ENCODE measurements at places on chromosomes 4 and X. TPM values are rescaled to one million over a fixed set of nuclear protein-coding genes. Genes with fewer than 3 reads are reported as not detected.
A peak's percentile ranks its signal among the peaks of the same experiment; 100 is the strongest.

DNA sequence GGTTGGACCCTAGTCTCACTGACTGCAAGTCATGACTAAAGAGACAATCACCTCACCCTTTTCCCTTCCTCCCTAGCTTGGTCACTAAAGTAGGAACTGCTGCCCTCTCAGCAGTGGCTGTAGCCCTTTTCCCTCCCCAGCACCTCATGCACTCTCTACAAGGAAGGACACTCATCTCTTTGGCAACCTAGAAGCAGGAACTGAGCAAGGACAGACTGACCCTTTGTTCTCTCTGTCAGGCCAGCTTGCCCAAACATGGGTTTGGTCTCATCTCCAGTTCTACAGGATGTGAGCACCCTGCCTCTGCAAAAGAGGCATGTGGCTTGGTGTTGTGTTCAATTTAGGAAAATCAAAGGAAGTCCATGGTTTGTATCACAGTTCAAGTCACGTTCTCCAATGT lies 15.8 kb downstream of the LEF1 start:
- no peak for DNase-seq

DNA sequence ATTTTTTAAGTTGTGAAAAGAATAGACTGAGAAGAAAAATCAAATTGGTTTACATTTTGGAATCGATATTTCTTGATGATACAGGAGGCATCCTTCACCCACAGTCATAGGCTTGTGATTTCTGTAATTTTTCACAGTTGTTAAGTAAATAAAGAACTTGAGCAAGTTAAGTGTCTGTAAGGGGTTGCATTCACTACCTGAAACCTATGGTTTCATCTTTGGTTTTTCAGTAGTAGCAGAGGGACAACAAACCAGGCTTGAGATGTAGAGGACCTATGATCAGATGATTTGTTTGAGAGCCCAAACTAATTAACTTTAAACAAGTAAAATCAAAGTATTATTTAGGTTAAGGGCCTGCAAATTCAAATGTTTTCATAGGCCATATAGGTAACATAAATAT lies 175.6 kb downstream of the KLHL4 start:
- DNase-seq, result no peak

GRCh38 chr4:1309261-1310010 lies 19.7 kb downstream of the MAEA start:
- DNase-seq, result peak; percentile 73

DNA sequence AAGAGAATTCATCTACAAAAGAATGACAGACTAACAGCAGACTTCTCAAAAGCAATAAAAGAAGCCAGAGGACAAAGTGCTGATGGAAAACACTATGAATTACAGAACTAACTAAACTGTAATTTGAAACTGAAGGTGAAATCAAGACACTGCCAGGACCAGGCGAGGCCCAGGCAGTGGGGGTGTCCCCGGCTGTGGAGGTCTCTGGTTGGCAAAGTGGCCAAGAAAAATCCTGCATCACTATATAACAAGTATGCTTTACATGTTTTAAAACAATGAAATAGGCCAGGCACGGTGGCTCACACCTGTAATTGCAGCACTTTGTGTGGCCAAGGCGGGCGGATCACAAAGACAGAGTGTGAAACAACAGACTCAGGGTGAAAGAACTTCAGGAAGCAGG lies 32.9 kb downstream of the CHM start:
- DNase-seq, result no peak

GRCh38 chr4:113878668-113879067 lies 100.8 kb downstream of the ARSJ start:
- peak; percentile 17 for DNase-seq

DNA sequence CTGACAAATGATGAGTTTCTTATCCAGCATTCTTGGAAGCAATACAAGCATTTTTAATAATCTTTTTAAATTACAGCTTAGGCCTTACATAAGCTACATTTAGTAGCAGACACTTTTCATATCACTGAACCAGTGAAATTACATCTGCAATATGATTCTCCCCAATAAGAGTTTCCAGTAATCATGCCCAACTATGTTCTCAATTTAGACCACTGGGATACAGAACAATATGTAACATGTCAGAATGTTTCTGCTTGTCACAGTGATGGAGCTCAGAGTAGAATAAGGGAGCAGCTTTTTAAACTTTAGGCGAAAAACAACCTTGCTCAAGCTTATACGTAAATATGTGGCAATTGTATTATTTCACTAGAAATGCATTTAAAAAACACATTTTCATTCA lies 1132.2 kb downstream of the FAT4 start:
- no peak for DNase-seq

GRCh38 chr4:4254666-4255065 lies 6.6 kb upstream of the TMEM128 start:
- no peak for DNase-seq

DNA sequence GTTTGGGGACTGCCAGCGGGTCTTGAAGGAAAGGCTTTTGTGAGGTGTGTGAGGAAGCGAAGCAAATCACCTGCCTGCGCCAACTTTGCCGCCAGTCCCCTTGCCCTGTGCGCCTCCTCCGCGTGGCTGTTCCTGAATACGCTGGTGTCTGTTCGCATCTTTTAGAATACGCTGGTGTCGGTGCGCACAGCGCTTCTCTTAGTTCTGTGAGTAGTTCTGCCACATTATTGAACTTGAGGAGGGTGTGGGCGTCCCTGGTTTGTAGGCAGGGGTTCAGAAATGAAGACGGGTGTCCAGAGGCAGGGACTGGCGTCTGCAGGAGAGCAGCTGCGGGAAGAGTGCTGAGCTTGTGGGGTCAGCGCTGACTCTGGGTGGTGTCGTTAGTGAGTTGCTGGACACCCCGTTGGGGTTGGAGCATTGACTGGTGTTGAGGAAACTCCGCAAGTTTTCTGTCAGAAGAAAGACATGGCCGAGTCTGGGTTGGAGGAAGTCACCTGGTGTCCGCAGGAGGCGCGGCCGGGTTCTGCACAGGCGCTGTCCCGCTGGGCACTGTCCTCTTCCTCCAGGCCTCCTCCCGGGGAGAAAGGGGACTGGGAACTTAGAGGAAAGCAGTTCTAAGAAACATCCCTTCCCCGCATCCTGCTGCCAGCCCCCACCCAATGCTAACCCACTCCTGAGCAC lies 930 bp downstream of the ZNF718 start:
- no peak for DNase-seq

GRCh38 chr4:146763560-146763959 lies 124.9 kb downstream of the POU4F2 start:
- DNase-seq, result no peak

- no peak for DNase-seq
Observed at GRCh38 chr4:147596981-147597380, 20.2 kb upstream of the TMEM184C start.

DNA sequence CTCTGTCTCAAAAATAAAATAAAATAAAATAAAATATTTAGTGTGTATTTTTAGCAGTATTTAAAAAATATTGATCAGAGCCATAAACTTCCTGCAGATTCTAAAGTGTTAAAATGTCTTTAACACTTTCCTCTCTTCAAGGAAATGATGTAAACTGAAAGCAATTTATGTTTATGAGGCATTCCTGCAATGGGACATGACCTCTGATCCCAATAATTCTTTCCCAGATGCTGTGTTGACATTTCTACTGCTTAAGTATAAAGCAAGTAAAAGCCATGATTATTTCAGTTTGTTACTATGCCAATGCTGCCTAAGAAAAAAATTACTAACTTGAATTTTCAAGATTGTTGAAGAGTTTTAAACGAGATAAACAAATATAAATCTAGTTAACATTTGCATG lies 29.0 kb downstream of the COQ2 start:
- DNase-seq, result no peak

- no peak for DNase-seq
Observed at GRCh38 chrX:40380655-40381488, 199.9 kb upstream of the ATP6AP2 start.

- no peak for DNase-seq
Observed at GRCh38 chr4:164508771-164509170, 245.2 kb upstream of the SMIM31 start.

GRCh38 chr4:148292686-148293085 lies 149.5 kb downstream of the NR3C2 start:
- no peak for DNase-seq

DNA sequence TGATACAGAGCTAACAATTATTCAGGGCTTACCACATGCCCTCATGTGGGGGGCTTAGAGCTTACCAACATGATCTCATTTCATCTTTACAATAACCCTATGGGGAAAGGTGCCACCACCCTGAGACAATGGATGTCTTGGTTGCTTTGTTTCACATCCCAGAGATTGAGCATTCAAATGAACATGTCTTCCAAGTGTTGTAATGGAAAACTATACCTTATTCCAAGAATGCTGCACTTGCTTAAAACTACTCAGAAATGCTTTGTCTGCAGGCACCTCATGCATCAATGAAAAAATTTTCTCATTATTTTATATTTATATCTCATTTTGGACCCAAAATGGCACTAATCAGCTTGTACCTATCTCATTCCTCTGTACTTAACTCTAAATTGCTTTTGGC lies 34.6 kb downstream of the BCLAF3 start:
- DNase-seq, result no peak

DNA sequence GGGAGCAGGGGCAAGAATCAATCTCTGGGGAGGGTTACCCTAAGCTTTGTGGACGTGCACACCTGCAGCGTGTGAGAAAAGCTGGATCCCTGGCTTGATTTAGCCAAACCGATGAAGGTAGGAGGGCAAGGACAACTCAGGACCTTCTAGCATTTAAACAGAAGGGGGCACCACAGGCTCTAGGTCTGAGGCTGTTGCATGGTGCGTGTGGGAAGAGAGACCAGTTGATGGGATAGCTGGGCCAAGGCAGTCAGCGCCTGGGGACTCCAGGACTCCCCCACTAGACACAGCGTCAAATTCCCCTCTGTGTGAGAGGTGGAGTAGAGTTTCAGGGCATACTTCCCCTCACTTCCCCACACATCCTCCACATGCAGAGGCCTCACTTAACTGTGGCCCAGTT lies 4.3 kb downstream of the GABRQ start:
- DNase-seq, result no peak

- no peak for DNase-seq
Observed at GRCh38 chrX:149198980-149199732, 305.9 kb downstream of the IDS start.

- DNase-seq, result no peak
Observed at GRCh38 chrX:22246620-22247019, 26.1 kb upstream of the CBLL2 start.

- DNase-seq, result no peak
Observed at GRCh38 chrX:71199252-71200008, 23.6 kb upstream of the GJB1 start.

GRCh38 chrX:18664947-18665346 lies 7.0 kb downstream of the RS1 start:
- DNase-seq, result no peak

DNA sequence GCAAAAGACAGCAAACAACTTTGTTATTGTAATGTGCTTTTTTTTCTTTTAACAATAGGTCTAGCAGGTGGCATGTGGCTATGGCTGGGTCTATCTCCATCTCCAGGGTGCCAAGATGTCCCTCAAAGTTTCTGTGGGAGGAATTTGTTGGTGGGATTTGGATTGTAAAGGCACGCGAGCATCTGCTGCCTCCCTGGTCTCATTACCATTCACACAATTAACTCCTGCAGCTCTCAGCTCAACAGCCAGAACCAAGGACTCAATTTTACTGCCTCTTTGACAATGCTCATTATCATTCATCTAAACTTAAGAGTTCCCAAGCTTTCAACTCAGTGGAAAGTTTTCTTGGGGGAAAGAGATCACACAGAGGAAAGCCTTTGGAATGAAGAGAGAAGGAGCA lies 10.9 kb upstream of the PCDH18 start:
- DNase-seq, result no peak

GRCh38 chr4:101283434-101283833 lies 63.9 kb downstream of the PPP3CA start:
- DNase-seq, result no peak

- no peak for DNase-seq
Observed at GRCh38 chr4:87005690-87006425, 71.0 kb downstream of the AFF1 start.

- DNase-seq, result no peak
Observed at GRCh38 chr4:123359449-123360315, 36.9 kb upstream of the SPRY1 start.

DNA sequence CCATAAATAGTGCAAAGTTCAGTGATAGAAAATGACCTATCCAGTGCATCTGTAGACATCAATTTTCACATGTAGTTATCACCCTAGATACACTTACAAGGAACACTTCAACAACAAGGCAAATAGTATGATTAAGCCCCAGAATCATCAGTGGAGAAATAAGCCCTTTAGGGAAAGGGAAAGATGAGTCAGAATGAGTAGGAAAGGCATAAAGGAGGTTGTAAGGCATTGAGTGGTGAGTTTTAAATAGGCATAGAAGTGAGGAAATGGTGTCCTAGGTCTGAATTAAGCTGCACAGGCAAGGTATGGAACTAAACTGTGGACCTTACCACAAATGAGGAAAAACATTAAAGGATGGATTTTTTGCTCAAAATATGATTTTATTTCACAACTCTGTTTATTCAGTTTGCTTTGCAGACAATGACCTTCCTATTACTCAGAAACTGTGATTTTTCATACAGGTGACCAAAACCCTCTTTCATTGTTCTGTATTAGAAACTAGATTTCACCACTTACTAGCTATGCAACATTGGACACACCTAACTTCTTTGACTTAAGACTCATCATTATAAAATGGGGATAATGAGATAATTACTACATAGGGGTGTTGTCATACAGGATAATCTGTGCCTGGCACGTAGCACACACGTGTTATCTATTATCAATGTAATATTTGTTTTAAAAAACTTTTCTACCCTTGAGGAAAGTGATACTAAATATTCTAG lies 57.0 kb upstream of the MAP9 start:
- DNase-seq, result no peak

- no peak for DNase-seq
Observed at GRCh38 chrX:152445926-152446325, 5.2 kb downstream of the GABRA3 start.

DNA sequence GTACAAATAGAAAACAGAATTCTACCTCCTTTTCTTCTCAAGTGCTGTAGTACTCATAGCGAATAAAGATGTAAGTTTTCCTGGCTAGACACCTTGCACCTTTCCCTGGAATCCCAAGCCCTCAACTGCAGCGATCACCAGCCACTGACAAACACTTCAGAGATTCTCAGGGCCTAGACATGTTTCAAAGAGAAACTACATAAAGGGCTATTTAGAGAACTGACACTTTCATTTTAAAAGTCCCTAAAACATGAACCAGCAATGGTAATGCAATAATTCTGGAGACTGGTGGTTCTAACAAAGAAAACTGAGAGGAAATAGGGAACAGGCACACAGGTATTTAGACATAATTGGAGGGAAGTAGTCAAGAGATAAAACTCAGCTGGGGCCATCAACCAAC lies 35.7 kb downstream of the FANCB start:
- no peak for DNase-seq

- no peak for DNase-seq
Observed at GRCh38 chr4:71239365-71239764, 99.5 kb upstream of the SLC4A4 start.

GRCh38 chrX:63258144-63258543 lies 93.0 kb downstream of the SPIN4 start:
- DNase-seq, result no peak

The MBNL3 gene
- 9.7 TPM for total RNA-seq

The HOPX gene
- total RNA-seq, result 0.55 TPM

The IRS4 gene
- 1.2 TPM for total RNA-seq

The SPIN2A gene
- total RNA-seq, result 2.2 TPM

The BEX5 gene
- total RNA-seq, result 26.8 TPM

The P2RY10 gene
- total RNA-seq, result not detected

The RASL11B gene
- total RNA-seq, result 9.7 TPM

The ZNF630 gene
- 2.7 TPM for total RNA-seq

The NSDHL gene
- total RNA-seq, result 29.0 TPM

The OCIAD2 gene
- total RNA-seq, result 108 TPM

The SLC34A2 gene
- 2.2 TPM for total RNA-seq
